ENCODE measurements at places on chromosomes 5 and 9.

DNA sequence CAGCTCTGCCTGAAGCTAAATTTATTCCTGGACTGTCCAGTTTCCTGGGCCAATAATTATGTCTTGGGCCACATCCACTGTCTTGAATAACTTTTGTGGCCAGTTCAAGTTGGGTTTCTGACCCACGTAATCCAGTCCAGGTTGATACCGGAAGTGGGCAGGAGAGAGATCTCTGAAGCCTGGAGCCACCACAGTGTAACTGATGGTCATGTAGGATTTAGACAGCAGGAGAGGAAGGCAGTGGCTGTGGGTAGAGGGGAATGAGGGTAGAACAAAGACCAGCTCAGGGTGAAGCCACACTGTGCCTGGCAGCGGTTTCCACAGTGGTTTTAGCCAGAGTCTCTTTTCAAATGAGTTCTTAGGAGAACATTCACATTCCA, 30.2 kb downstream of the SH3PXD2B start:
- no peak for DNase-seq

DNA sequence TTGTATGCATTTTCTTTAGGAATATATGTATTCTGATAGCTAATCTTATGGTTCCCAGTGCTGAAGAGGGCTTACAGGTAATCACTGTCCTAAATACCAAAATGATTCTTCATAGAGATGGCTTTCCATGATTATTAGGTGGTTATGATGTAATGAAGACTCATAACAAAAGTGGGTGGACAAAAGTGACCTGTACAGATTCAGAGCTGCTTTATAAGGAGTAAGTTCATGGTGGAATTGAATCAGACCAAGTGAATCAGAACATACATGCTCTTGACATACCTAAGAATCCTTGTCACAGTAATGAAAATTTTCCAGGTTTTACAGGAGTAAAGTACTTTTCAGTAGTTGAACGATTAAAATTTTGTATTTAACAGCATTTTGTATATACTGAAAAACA, 105.6 kb downstream of the NIPBL start:
- DNase-seq, result no peak

- no peak for DNase-seq
These were observed 14.6 kb upstream of the COL15A1 start for GRCh38 chr9:98929071-98929470.

- no peak for DNase-seq
These were observed 36.1 kb upstream of the RANBP6 start for GRCh38 chr9:6051511-6051950.

- no peak for DNase-seq
These were observed 33.2 kb upstream of the GOLPH3 start for GRCh38 chr5:32207355-32207634.

DNA sequence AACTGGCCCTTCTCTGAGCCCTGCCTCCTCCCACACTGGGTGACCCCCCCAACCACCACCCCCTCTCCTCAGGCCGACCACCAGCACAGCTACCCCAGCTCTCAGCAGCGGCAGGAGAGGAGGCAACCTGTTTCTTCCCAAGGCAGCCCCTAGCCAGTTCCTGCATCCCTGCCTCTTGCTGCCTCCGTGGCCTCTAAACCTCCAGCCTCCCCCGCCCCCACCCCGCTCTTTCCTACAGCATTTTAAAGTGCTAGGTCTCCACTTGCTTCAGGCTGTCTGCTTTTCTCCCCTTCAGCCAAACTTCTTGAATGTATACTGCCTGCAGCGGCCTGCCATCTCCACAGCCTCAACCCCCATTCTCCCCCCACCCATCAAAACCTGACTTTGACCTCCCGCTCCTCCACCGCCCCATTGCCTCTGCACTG, 135.6 kb downstream of the DAB2IP start:
- DNase-seq, result no peak

- DNase-seq, result no peak
These were observed 11.0 kb downstream of the NCS1 start for GRCh38 chr9:130183133-130183762.

- DNase-seq, result no peak
These were observed 254.2 kb downstream of the DOCK8 start for GRCh38 chr9:468766-469426.

- DNase-seq, result no peak
These were observed 14.4 kb upstream of the FYB1 start for GRCh38 chr5:39233783-39234182.

- DNase-seq, result no peak
These were observed 1.1 kb upstream of the ANP32B start for GRCh38 chr9:97981846-97982682.

DNA sequence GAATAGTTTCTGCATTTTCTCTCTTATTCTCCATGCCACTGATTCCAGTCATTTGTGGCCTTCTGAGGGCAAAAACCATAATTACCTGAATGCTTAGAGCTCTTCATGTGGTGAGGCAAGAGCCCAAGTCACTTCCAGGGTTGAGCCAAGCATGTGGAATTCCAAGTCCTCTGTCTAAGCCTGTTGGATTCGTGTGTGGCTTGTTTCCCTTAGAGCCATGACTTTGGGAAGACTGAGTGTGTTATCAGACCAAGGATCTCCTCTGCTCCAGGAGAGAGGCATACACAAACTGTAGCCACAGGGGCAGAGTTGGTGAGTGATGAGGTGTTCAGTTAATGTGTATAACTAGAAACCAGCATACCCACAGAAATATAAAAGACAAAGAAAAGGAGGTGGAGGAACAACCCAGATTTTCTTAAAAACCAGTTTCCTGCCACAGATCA, 27.1 kb downstream of the SLC22A5 start:
- DNase-seq, result no peak

DNA sequence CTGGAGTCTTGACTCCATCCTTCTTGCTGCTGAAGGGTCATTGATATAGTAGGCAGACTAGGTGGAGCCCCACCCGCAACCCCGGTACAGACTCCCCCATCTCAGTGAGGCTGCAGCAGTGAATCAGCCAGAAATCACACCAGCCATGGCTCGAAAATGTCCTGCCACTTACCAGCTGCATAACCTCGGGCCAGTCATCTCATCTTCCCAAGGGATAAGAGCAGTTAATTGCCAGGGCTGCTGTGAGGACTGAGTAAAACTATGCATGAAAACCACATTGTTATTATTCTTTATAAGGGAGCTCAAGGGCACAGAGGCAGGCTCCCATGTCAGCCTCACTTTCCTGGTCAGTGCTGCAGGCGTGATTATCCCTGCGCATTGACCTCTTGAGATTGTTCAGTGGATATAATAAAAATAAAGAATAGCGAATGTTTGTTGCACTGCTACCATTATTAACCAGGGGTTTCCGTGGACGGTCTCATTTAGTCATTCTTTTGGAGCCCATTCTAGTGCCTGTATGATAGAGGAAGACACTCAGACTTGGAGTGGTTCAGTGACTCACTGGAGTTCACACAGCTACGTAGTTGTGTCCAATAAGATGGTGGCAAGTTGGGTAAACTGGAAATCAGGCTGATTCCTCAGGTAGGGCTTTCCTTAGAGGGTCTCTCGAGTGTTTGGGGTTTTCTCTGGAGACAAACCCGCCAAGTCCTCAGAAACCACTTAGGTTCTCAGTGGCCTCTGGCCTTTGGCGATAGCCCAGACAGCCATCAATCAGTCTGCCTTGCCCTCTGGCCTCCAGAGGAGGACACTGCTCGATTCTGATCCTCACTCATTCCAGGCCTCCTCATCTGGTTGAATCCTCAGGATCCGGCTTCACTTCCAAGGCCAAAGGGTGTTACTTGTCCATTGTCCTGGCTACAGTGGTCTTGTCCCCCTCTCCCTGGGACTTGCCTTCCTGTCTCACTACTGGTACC, 39.9 kb downstream of the COL15A1 start:
- DNase-seq, result no peak

DNA sequence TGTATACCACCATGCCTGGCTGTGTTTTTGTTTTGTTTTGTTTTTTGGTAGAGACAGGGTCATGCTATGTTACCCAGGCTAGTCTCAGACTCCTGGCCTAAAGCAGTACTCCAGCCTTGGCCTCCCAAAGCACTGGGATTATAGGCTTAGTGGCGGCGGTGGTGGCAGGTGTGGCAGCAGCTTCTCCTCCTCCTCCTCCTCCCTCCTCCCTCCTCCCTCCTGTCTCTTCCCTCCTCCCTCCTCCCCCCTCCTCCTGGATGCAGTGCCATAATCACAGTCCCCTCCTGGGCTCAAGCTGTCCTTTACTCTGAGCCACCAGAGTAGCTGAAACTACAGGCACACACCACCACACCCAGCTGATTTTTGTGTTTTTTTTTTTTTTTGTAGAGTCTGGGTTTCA, 71.2 kb downstream of the UHRF2 start:
- no peak for DNase-seq

GRCh38 chr9:97900103-97900737, 22.1 kb downstream of the TRMO start:
- DNase-seq, result no peak

- no peak for DNase-seq
These were observed 64.8 kb downstream of the COL27A1 start for GRCh38 chr9:114220061-114220541.

DNA sequence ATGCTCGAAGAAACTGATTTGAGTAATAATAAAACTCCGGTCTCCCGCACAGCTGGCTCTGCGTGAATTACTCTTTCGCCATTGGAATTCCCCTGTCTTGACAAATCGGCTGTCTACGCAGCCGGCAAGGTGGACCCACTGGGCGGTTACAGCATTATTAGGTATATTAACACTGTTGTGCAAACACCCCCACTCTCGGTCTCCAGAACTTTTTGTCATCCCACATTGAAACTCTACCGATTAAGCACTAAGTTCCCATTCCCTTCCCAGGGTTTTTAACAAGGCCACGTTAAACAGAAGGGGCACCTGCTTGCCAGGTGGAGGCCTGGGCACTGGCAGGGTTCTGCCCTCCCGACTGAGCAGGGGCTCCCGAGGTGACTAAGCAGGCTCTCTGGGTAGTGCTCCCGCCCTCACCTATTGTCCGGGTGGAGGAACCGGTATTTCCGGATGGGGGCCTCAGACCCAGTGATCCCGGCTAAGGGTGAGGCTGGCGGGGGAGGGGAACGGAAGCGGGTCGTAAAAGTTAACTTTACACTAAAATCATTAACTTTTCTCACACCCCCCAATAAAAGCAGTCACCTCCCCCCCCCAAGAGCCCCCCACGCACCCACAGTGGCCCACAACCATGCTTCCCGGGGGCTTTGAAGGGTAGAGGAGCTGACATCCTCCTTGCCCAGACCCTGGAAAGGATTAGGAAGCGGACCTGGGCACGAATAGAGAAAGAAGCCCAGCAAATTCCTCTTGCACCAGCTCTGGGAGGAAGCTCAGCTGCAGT, 53.5 kb upstream of the TJP2 start:
- peak; percentile 18 for DNase-seq

DNA sequence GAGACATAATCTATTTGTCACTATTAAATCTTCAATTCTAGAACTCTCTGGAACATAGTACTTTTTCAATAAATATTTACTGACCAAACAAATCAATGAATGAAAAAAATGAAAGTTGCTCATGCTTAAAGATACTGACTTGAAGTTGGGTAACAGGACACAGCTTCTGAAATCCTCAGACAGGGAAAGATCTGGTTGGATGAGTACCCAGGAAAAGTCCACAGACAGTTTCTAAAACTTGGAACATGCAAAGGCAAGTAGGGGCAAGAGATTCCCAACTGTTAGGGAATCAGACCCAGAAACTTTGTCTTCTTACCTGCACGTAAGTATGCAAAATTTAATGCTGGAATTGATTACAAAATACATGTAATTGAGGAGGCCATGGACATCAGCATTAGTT, 366.2 kb downstream of the ACTL7B start:
- DNase-seq, result no peak

DNA sequence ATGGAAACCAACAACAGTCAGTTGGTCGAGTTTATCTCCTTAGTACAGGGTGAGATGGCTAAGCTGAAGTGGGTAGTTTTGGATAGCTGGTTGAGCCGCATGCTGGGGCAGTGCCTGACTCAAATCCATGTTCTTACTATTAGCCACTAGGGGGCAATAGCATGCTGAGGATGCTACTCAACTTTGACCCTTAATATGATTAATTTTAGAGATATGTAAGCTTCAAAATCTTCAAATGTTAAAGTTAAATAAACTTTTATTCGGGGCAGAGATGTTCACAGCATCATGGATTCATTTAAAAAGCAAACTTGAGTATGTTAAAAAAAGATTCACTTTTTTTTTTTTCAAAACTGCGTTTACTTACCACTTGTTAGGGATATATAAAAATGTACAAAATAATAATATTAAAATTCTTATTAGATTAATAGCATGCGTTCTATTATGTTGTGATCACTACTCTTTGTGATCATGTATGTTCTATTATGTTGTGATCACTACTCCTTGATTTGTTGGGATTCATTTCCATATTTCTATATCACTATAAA, 57.0 kb downstream of the C9orf153 start:
- peak; percentile 17 for DNase-seq

GRCh38 chr9:34653151-34654072, 1.4 kb downstream of the IL11RA start:
- no peak for DNase-seq

DNA sequence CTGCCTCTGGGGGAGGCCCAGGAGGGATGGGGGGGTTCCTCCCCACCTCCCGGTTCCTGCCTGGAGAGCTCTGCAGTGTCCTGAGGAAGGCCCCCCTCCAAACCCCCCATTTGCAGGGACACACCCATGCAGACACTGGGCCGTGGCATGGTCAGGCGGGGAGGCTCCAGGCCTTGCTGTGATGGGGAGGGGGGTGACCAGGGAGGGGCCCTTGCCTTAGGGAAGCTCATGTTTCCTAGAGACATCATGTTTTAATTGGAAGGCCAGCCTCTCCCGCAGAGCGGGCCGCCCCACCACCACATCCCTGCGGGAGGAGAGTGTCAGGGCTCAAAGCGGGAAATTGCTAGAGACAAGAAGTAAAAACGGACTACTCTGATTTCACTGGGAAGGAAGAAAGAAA, 12.0 kb downstream of the PRRX2 start:
- no peak for DNase-seq

- no peak for DNase-seq
These were observed 123.1 kb downstream of the DENND1A start for GRCh38 chr9:123806829-123807228.

- no peak for DNase-seq
These were observed 45.5 kb upstream of the ZSWIM6 start for GRCh38 chr5:61286446-61287132.

DNA sequence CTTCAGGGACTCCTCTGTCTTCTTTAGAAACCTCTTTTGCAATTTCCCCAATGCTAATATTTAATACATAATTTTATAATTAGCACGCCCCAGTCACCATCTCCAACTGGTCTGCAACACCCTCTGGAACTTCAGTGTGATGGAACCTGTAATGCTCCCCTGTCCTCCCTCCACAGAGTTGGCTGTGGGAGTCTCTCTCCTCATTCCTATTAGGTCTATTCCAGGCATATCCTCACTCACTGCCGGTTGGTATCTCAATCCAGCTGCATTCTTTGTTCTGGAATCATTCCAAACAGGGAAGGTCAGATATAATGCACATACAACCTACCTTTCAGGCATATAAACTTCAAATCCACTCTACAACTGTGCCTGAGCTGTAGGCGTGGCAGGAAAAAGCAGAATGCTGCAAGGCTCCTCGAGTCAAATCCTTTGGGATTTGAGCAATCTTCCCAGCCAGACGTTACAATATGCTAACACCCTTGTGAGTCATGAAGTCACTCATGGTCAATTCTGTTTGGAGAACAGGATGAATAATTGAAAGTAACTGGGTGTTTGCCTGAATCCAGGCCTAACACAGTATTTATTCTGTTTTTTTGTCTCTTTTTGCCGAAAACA, 293.8 kb downstream of the CWC27 start:
- no peak for DNase-seq

- DNase-seq, result no peak
These were observed 183.8 kb downstream of the PJA2 start for GRCh38 chr5:109225716-109226625.
